ENCODE measurements at places on chromosomes 5 and 9.

DNA sequence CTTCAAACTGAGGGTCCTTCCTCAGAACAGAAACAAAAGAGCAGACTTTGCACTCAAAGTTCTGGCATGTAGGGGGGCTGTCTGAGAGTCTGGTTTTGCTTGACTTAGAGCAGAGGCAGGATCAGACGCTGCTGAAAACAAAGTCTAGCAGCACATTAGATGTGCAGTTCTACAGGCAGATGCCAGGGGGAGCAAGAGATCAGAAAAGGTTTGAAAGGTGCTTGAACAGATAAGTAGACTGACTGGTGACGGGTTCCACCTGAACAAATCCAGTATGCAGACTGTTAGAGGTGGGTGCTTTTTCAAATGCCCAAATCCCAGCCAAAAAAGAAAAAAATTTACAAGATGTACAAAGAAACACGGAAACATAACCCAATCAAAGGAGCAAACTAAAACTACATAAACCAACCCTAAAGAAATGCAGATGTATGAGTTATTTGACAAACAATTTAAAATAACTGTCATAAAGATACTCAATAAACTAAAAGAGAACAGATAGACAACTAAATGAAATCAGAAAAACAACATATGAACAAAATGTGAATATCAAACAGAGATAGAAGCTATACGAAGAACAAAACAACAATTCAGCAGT, 194.7 kb upstream of the FREM1 start:
- no peak for DNase-seq

GRCh38 chr5:143279698-143280097, 123.8 kb downstream of the NR3C1 start:
- DNase-seq = peak; percentile 9

DNA sequence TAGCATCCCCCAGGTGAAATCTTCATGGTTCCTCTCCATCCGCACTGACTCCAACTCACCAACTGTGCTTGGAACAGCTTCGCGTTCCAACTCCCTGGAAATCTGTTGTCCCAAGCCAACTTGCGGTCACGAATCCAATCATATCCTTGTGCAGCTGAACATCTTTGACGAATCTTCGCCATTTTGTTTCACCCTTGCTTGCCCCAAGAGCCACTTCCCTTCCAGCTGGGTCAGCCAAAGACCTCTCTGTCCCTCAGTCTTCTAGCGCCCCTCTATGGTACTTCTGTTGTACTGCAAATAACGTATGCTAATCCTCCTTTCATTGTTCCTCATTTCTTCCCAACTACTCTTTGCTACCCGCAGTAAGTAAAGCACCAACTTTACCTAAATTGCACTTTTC, 61.0 kb upstream of the TARS1 start:
- DNase-seq = peak; percentile 17

- no peak for DNase-seq
These were observed 382.4 kb downstream of the CDK5RAP2 start for GRCh38 chr9:120197605-120198004.

DNA sequence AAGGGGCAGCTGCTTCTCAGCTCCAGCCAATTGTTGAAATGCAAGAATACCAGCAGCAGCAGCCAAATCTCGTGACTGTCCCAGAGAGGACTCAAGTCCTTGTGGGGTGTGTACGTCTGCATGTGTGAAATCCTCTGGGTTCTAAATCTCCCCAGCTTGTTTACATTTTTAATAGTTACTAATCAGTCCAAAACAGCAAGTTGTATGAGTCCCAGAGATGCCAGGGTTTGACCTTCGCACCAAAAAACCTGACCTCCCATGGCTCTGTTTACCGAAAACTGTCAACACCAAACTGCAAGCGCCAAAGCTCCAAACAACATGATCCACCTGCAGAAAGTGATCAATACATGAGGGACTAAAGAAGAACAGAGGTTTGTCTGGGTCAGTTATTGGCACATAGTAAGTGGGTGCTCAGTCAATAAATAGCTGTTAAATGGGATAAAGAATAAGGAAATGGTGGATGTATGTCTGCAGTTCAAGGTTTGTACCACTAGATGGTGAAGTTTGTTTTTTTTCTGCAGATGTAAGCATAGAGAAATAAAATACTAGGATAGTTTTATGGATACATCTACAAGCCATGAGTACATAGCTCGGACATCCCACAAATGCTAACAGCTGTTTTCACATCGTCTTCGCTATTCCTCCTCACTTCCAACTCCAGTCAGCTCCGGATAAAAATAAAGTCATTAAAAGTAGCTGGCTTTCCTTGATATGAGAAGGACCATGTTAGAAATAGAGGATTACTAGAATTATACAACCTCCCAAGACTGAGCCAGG, 85.3 kb upstream of the ADRB2 start:
- DNase-seq = no peak

DNA sequence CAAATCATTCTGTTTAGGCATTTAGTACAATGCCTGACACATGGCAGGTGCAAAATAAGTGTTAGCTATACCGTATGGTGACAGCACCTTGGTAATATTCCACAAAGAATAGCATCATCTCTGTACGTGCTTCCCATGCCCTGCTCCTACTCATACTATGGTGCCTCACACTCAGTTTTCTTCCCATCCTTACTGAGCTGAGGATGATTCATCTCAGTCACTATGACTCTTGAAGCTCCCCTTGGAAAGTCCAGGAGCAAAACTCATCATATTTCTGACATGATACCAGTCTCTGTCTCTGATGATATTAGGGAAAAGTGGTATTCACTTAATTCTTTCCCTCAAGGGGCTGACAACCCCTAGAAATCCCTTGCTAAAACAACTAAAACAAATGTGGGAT, 423.3 kb downstream of the EFNA5 start:
- DNase-seq = no peak

DNA sequence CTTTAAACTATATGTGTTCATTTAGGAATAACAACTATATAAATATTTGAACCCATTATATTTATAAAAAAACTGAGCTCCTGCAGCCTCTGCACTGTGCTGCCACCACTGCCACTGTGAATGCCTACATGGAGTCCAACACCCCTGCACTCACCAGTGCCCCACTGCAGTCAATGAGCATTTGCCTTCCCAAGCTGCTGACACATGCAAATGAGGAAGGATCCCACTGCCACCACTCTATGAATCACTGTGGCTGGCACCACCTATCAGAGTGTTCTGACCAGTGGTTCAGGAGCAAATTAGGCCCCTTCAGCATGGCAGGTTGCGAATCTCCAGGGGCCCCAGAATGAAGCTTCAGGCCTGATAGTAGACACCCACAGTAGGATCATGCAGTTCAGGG, 9.1 kb downstream of the IFNA5 start:
- DNase-seq = no peak

DNA sequence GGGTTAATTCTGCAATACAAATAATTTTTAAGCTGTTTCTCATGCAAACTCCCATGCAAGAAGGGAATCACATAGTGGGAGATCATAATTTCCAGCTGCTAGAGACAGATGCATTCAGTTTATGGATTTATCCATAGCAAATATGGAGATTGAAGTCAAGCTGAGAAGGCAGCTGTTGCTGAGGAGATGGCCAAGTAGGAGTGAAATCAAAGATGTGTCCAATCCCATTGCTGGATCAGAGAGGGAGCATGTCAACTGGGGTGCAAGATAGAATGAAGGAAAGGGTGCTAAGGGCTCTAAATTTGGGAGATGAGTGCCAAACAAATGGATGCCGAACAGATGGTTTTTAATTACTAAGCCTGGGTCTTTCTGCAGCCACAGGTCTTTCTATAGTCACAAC, 504.5 kb downstream of the NFIB start:
- DNase-seq = no peak

DNA sequence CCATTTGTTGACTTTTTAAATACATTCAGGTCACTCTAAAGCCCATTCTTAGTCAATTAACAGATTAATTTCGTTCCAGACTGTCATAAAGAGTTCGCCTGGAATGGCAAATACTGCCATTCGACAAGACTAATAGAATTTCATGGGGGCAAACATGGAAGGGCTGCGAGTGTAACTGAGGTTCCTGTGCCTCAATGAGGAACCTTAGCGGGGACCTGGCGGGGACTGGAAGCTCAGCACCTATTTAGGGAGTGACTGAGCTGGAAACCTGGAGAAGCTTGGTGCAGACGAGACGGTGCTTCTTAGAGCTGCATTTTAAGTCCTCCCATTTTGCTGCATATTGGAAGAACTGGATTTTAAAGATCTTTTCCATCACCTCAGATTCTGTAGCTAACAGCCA, 3.4 kb downstream of the VCAN start:
- no peak for DNase-seq

DNA sequence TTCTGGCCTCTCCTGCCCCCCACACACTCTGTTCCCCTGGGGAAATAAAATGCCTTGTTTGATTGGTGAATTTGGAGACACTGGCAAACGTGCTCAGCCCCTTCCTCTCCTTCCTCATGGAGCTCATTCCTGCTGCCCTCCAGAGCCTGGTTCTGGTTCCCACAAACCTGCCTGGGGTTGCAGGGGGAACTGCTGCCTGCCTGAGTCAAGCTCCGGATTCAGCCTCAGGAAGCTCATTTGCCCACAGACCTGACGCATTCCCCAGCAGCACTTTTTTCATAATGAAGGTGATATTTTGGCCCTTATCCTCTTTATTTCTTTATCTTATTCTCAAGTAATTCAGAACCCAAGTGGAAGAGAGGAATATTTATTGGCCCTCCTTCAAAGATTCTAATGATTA, 140.5 kb downstream of the TTLL11 start:
- no peak for DNase-seq

- no peak for DNase-seq
These were observed 110.1 kb upstream of the GPBP1 start for GRCh38 chr5:57063773-57064172.

GRCh38 chr5:111942661-111943401, 185.8 kb upstream of the NREP start:
- DNase-seq = no peak

- DNase-seq = no peak
These were observed 116.6 kb downstream of the DROSHA start for GRCh38 chr5:31415009-31415923.

GRCh38 chr5:11234501-11234911, 473.5 kb upstream of the DAP start:
- DNase-seq = no peak

DNA sequence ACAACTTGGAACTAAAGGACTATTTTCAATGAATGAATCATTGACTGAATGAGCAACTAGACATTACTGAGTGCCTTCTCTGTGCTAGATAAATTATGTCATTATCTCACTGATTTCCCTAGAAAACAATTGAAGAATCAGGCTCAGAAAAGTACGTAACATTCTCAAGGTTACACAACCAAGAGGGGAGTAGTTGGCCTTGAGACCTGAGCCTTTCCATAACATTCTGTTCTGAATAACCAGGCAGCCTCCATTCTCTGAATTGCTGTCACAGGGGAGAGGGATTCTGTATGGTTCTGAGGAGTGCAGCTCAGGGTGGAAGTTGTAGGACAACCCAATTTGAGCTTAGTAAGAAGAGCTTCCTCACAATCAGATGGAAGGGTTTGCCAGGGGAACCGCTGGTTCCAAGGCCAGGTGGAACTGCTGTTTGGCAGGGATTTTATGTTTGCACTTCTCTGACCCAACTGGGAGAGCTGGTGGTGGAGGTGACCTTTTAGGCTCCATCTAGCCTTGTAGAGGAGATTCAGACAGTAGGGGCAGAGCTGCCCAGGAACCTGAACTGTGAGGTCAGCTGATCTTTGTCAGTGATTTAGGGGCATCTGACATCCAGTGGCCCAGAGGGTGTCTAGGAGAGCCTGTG, 16.3 kb downstream of the POLR1E start:
- no peak for DNase-seq

DNA sequence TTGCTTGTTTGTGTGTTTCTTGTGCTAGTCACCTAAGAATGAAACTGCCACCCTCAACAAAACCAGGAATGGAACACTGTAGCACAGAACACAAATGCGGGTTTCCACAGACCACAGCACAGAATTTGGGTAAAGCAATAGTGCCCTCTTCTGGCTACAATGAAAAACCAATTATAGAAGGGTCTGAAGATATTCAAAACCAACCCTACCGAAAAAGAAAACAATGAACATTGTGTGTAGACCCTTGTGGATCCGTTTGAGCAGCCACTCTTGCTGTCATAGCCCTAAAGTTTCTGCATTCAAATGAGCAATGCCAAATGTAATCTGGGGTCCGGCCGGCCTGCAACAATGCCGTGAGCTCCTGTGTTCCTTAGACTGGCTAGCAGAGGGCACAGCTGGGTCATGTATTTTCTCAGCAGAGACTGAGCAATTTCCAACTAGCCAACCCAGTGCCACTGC, 8.3 kb upstream of the ENC1 start:
- peak; percentile 26 for DNase-seq

DNA sequence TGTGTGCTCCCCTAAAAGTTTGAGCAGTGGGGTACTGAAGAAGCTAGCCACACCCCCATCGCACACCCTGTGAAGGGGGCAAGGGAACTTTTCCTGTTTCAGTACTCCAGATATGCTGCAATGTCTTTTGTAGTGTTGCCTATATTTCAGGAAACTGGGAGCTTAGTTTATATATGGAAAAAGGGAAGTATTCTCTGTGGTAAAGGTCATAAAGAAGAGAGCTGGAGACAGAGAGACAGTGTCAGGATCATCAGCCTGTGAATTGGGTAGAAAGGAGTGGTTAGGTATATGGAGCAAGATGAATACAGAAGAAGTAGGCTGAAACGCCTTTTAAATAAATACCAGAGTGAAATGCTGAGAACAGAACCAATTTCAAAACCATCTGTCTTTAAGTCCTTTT, 82.2 kb upstream of the C9orf72 start:
- DNase-seq = no peak

GRCh38 chr5:165196961-165197360, 1691.5 kb downstream of the MAT2B start:
- DNase-seq = no peak

- DNase-seq = peak; percentile 92
These were observed 533 bp downstream of the ARSB start for GRCh38 chr5:78984439-78985115.

DNA sequence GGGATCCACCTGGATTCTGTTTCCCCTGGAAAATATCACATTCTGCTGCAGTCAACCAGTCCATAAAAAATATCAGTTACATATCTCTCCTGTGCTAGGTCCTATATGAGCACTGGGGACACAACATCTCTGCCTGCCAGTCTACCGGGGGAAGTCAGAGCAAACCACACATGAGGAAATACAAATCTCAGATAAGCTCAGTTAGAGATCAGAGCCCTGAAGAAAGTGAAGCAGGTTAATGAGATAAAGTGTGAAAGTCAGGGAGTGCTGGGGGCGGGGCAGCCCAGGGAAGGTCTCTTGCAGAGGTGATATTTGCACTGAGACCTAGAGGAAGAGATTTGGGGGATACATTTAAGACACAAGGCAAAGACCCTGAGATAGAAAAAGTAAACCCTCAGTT, 67.8 kb upstream of the SLC1A1 start:
- DNase-seq = no peak

- DNase-seq = no peak
These were observed 179.5 kb downstream of the YTHDC2 start for GRCh38 chr5:113692891-113693457.

DNA sequence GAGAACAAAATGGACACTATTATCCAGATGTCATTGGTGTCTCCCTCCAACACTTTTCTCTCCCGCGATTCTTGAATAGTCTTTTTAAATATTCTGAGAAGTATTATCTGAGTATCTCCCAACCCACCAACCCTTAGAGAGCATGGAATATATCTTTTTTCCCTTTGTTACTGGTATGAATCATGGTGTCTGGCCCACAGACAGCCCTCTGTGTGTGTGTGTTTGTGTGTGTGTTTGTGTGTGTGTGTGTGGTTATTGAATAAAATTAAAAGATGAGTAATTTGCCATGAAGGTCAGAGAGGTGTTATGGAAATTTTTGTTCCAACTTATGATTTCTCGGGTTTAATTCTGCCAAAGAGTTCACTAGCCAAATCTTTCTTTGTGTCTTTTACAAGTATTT, 47.7 kb downstream of the CAMK4 start:
- no peak for DNase-seq

GRCh38 chr9:21965401-21965951, 28.7 kb downstream of the CDKN2A start:
- DNase-seq = no peak

Data from SW 1271 (cell line).